ENCODE measurements at places on chromosomes 2 and 18. TPM values are rescaled to one million over a fixed set of nuclear protein-coding genes. Genes with fewer than 3 reads are reported as not detected.

The ALPP gene
- 0.20 TPM for polyA plus RNA-seq

The THOC1 gene
- 19.1 TPM for polyA plus RNA-seq

The MSTN gene
- not detected for polyA plus RNA-seq

The KLHL29 gene
- polyA plus RNA-seq, result 1.1 TPM

The ADD2 gene
- 96.4 TPM for polyA plus RNA-seq

DNA sequence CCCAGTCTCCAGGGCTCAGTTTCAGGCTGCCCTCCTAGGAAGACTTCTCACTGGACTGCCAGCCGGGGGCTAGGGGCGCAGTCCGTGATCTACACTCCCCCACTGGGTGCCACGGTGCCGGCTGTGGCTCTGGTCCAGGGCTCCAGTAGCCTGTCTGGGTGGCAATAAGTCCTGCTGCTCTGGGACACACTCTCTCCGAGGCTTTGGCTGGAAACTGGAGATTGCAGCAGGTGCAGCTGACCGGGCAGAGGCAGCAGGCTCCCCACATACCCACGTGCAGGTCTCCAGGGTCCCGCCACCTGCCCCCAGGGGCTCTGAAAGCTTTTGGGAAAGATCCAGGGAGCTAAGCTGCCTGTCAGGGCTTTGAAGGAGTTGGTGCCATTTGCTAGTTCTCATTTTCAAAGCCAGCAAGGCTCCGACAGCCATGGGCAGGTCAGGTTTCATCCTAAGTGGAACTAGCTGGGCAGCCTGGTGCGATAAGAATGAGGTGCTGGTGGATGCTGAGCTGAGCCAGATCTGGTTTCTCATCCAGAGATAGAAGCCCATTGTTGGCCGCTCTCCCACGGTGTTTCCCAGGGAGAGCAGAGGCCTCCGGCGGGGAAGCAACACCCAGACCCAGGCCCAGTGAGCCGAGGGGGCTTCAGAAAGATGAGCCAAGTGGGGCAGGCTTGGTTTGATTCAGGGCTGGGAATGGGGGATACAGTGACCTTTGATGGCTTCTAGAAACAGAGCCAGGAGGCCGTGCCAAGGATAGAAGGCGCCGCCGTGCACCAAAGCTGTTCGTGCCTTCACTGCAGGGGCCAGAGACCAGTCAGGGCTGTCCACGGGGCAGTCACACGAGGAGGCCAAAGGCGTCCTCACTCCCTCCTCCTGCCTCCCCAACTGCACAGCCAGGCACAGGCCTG is 141.7 kb upstream of the GPC1 start:
- DNase-seq, result no peak

DNA sequence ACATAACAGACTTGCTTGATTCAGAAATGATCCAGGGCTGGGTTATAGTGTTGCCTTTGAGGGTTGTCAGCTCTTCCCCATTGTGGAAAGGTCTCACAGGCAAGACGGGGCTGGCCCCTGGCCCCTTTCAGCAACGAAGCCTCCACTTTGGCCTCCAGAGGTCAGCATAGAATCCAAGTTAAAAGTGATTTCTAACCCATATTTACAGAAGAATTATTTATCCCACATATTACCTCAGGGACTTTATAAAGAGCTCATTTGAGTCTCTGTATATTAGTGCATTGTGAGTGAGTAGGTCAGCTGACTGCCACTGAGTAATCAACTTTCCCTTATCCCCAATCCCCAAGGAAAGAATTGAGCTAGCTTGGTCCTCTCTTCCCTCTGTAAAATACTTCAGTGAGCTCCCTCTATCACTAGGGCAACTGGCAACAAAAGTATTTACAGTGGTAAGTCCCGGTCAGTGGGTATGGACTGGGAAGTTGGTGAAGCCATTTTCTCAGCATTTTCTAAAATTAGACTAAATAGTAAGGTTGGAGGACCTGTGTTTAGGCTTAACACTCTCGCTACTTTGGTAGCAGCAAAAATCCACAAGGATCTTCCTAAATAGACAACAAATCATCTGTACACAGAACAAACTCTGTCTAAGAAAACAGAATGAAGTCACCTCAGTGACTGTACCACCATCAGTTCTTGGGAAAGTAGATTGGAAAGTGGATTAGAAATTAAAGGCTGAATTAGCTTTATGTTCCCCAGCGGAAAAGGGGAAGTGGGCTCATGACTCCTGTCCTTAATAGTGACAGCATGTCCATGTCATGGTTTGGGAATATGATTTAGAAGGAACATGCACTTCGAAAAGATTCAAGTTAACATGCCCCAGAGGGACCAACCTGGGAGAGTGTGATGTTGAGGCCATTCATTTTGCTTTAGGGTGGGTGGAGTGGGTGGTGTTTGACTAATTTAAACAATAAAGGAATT is 171.0 kb upstream of the SIX3 start:
- DNase-seq, result peak; percentile 38

DNA sequence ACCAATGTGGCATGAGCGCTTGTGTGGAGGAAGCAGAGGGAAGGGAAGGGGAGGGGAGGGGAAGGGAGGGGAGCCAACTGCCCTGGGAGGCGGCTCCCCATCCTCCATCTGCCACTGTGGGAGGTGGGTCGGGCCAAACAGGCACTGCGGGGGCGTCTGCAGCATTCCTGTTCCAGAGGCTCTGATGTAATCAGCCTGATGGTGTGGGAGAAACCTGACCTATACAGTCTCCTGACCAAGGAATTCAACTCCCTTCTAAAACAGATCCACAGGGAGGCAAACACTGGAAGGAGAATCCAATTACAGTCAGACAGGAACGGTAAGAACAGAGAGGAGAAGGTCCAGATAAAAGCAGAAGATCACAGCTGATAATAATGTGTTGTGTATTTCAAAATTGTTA is 88.8 kb downstream of the CD8B2 start:
- peak; percentile 55 for DNase-seq

GRCh38 chr2:168495524-168495923 is 39.5 kb downstream of the CERS6 start:
- DNase-seq, result no peak

DNA sequence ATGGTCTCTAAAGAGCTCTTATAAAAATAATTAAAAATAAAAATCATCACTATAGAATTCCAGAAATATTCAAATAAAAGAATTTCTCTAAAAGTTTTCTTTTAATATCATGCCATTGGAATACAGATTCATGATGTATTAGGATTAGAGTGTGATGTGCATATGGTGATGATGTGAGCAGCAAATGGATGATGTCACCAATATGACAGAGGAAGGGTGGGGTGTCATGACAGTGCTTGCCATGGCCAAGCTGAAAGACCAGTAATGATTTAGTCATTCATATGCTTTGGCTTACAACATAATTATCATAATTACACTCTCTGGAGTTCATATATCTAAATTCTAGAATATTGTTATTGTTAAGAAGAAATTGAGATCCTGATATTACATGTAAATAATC is 27.4 kb upstream of the TTC32 start:
- no peak for DNase-seq

DNA sequence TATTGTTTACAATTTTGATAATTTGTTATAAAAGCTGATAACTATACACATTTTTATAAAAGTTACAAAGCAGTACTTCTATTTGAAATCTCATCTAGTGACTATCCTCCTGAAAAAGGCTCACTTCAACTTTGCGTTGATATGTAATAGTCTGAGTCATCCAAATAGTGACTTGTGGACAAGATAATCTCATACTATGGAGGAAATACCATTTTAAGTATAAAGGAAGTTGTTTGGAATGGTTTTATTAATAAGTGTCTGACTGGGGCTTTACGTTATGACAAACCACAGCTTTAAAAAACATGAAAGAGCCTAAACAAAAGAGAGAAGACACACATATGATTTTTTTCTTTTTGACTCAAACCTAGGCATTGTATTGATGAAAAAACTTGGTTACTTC is 272.3 kb upstream of the COL3A1 start:
- no peak for DNase-seq

DNA sequence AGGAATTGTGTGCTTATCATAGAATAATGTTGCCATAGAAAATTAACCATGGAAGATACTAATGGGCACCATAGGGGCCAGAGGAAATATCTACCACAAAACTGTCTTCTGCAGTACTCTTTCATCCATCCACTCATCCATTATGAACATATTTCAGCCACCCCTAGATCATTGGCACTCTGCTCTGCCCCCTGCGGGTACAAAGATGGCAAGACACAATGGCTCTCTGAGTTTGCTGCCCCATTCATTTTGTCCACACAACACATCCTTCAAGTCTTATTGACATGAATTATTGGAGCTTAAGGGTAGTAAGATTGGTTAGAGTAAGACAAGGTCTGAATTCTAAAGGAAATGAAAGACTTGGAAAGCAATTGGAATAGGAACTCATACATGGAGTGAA is 1224.7 kb upstream of the CELF4 start:
- peak; percentile 47 for DNase-seq
